ENCODE measurements at places on chromosomes 2 and 18.

DNA sequence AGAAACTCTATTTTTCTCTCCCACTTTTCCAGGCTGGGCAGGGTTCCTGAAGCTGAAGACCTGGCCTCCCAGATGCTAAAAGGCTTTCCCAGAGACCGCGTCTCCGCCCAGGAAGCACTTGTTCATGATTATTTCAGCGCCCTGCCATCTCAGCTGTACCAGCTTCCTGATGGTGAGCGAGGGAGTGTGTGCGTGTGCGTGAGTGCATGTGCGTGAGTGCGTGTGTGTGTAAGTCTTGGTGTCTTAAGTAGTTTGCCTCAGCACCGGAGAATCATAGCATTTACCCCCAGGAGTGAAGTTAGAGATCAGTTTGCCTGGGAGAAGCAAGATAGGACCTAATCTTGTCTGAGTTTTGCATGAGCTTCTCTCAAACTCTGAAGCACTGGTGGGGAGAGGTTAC, 73.7 kb downstream of the CDK15 start:
- DNase-seq = no peak

DNA sequence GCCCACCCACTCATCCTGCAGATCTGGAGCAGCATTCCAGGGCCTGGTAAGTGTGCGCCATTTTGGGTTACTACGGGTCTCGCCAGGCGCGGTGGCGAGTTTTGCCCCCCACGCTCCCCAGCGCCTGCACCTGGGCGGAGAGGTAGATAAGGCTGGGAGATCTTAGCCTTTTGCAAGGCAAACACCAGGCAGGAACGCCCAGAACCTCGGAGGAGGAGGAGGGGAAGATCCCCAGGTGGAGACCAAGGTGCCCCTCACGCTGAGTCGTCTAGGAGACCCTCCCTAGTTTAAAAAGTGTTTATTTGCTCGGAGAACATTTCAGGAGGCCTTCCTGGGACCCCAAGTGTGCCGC, 365 bp upstream of the RAMP1 start:
- DNase-seq = no peak

- no peak for DNase-seq
Observed at GRCh38 chr18:68667121-68667520, 47.8 kb downstream of the TMX3 start.

GRCh38 chr18:24703316-24703715, 242.9 kb downstream of the HRH4 start:
- no peak for DNase-seq

DNA sequence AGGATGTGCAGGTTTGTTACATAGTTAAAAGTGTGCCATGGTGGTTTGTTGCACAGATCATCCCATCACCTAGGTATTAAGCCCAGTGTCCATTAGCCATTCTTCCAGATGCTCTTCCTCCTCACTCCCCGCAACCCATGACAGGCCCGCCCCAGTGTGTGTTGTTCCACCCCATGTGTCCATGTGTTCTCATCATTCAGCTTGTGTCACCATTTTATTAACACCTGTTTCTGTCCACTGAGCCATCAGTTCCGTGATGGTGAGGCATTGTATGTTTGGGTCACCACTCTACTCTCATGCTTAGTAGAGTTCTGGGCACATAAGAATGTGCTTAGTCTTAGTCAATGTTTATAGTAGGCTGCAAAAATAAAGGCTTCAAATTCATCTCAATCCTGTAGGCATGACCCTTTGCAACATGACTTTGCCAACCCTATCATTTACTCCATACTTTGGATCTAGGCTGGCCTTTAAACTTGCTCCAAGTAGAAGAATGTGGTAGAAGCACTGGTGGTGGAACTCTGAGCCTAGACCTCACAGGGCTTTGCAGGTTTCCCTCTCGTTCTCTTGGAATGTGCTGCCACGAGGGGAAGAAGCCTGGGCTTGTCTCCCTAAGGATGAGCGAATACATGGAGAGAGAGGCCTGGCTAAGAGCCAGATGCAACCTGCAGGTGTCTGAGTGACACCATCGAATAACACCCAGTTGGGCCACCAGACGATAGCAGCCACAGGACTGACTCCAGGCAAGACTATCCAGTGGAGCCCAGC, 161.5 kb downstream of the NAPG start:
- DNase-seq = no peak

GRCh38 chr18:23272498-23273232, 137.4 kb downstream of the CABLES1 start:
- DNase-seq = no peak

GRCh38 chr2:121575800-121576199, 45.1 kb downstream of the RNU4ATAC start:
- no peak for DNase-seq

GRCh38 chr2:144136297-144137010, 383.5 kb downstream of the ZEB2 start:
- no peak for DNase-seq

- DNase-seq = no peak
Observed at GRCh38 chr2:241224851-241225438, 36.5 kb downstream of the ANO7 start.

GRCh38 chr2:177542396-177542795, 149.8 kb downstream of the AGPS start:
- DNase-seq = no peak

DNA sequence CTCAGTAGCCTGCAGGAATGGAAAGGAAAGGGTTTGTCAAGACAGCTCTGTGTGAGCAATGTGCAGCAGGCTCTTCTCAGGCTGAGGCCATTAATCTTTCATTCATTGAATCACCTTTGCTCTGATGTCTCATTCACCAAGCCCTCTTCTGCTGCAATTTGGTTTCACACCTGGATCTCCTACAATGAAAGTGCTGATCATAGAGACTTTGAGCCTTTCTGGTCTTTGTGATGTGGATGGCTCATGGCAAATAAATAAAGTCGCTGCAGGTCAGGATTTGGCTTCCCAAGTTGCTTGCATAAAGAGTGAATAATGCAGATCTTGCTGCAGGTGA, 95.8 kb upstream of the SPRED2 start:
- DNase-seq = no peak

GRCh38 chr2:240986787-240987411, 11.5 kb upstream of the SNED1 start:
- DNase-seq = no peak

DNA sequence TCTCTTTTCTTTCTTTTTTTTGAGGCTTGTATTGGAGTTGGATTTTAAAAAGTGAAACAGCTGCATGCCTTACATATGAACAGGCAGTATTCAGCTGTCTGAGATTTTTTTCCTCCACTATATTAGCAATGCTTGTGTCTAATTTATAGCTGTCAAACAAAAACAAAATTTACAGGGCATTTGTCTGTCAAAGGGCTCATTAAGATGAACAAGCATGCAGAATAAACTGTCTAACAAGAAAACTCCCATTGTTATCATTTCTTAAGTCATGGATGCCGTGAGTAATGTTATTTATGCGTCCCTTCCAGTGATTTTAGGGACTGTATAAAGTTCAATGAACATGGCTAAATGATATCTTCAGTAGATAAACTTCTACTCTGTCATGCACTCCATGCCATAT, 674.7 kb downstream of the PLCL1 start:
- DNase-seq = no peak

GRCh38 chr18:48052842-48053241, 122.4 kb upstream of the SMAD2 start:
- DNase-seq = no peak

DNA sequence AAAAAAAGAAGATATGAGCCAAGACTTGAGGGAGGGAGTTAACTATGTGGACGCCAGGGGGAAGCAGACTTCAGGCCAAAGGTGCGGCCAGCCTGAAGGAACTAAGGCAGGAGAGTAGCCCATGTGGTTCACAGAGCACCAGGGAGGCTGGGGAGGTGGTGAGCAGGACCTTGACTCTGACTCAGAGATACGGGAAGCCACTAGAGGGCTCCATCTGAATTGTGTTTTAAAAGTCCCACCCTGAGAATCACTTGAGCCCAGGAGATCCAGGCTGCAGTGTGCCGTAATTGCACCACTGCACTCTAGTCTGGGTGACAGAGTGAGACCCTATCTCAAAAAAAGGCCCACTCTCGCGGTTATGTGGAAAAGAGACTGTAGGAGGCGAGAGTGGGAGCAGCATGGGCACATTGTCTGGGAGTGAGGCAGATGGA, 12.3 kb downstream of the CEP192 start:
- peak; percentile 44 for DNase-seq

DNA sequence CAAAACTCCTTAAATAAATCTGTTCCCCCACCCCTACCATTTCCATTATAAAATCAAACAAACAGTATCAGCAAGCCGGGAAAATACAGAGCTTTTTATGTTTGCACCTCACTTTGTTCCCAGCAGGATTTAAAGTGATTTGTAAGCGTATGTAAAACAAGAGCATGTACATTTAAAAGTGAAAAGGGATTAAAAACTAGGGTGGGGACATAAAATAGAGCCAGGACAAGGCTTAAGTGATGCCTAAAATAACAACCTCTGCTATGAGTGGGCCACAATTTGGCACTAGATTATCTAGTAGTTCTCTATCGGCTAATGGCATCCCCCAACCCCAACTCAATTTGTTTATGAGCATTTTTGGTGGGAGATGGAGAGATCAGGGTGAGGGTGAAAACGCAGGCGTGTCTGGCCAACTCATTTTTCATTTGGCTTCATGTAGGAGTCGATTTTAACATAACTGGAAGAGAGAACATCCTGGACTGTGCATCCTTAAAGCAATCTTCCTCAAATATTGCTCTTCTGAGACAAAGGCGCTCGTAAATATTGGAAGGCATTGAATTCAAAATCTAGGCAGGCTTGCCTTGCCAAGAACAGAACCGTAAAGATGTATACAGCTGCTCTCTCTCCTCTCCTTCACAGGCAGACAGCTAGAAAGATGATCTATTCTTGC, 34.5 kb upstream of the TSPYL6 start:
- DNase-seq = no peak

DNA sequence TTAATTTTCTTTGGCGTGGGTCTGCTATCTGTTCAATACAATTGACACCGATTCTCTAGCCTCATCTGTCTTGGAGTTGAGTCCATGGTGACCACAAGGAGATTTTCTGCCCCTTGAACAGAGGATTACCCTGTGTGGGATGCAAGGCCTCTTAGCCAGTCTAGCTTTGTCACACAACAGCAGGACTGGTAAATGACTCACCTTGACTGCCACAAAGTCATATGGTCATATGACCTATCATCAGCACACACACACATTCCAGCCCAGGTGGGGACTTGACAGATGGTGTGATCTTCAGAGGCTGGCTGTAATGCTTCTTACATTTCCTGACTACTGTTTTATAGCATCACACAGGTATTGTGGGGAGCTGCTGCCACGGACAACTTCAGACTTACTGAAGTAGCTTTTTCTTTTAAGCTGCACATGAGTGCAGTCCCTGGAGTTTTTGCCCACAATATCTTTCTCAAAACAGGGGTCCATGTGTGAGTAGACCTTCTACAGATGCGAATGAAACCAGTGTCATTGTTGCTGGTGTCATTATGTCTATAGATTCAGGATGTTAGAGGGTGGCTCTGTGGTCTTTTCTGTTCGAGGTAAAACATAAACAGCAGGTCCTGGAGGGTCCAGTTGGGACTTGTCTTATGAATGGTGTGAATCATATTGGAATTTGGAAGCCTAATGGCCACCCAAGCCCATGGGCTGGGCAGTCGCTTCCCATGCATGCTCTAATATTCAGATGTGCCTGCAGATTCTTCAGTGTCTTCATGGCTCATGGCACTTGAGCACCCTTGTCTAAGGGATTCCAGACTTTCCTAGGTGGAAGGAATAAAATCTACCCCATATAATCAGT, 18.6 kb upstream of the ACOXL start:
- no peak for DNase-seq

GRCh38 chr2:49840428-49840975, 686.2 kb upstream of the FSHR start:
- DNase-seq = no peak

- no peak for DNase-seq
Observed at GRCh38 chr2:430291-431040, 142.6 kb upstream of the ALKAL2 start.

DNA sequence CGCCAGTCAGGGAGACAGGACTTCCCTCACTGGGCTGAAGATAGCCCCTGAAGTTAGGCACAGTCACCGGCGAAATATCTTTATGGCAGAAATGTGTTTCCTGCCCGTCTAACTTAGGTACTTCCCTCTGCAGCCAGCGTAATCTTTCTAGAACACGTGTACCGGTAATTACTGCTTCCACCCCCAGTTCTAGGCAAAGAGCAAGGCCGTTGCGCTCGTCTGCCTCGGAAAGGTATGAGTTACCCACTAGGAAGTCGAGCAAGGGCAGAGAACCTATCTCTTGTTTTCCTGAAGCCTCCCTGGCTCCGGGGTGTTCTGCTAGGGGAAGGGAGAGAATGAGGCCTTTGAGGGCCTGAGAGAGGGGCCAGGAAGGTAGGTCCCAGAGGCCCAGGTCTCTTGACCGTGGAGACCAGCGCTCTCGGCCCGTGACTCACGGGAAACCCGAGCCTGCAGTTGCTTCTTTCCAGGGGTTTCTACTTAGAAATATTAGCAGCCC, 70.0 kb downstream of the TWSG1 start:
- peak; percentile 32 for DNase-seq

- DNase-seq = no peak
Observed at GRCh38 chr18:29779096-29779495, 1263.4 kb downstream of the DSC3 start.

DNA sequence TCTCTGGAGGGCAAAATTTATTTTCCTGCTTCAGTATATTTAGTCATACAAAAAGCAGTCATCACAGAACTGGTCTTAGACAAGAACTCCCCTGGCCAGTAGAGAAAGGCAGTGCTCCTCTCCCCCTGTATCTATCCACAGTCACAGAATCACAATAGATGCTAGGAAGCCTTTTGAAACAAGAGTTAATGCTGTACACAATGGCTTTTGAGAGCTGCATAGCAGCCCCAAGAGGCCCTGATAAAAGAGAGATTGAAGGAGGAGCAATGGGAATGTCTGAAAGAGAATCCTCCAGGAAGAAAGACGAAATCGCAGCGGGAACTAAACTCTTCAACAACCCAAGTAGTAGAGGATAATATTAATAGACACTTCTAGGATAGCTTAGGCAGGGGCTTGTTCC, 330.2 kb downstream of the RBM43 start:
- DNase-seq = no peak

DNA sequence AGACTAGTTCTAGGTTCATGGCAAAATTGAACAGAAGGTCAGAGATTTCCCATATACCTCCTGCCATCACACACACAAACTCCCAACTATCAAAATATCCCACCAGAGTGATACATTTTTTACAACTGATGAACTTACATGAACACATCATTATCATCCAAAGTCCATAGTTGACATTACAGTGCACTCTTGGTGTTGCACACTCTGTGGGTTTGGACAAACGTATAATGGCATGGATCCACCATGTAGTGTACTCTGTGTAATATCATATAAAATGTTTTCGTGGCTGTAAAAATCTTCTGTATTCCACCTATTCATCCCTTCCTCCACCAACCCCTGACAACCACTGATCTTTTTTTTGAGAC, 25.9 kb upstream of the STAM2 start:
- no peak for DNase-seq

DNA sequence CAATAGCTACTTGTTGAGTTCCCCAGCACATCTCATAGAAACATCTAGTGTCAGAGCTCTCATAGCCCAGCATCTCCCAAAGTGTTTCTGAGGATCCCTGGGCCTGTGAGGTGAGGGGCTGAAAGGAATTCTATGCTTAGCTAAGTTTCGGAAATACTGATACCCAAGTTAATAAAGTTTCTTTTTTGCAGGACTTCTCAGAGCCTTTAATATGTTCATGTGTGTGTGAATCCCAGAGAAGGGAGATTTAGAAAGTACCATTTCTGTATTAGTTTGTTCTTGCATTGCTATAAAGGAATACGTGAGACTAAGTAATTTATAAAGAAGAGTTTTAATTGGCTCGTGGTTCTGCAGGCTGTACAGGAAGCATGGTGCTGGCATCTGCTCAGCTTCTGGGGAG, 211.2 kb downstream of the TSN start:
- DNase-seq = no peak

Data from AML-193 (cell line).